ENCODE measurements at places on chromosomes 16 and 17. TPM values are rescaled to one million over a fixed set of nuclear protein-coding genes. Genes with fewer than 3 reads are reported as not detected.

- no peak for DNase-seq
Observed at GRCh38 chr17:6020376-6021010, 49.7 kb upstream of the WSCD1 start.

The FAM20A gene
- total RNA-seq, result not detected

GRCh38 chr16:85819245-85819644 lies 19.8 kb downstream of the COX4I1 start:
- peak; percentile 95 for DNase-seq

DNA sequence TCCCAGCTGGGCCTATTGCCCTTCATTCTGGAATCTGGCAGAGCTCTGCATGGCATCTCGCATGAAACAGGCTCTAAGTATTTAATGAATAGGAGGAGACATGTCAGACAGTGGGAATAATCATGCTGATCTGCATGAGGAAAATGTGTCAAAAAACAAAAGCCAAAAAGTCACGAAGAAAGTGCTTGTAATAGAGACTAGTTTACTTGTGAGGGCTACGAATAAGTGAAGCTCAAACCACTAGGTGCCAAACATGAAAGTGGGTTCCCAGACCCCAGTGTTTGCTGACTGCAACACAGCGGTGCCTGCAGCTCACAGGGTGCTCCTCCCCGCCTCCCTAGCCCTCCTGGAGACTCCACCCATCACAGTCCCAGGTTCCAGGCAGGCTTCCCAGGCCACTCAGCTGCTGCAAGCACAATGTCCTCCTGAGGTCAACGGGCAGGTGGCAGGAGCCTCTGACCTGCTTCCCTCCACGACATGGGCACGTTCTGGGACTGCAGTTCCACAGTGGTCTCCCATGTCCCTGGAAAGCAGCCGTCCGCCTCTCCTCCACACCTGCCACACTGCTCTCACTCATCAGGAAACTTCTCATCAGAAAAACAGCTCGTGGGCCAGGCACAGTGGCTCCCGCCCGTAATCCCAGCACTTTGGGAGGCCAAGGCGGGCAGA lies 96.5 kb downstream of the ANKRD11 start:
- DNase-seq, result no peak

The CBX2 gene
- 8.4 TPM for total RNA-seq
